Cerebellum (tissue), 4 donors: ENCODE measurements at places on chromosomes 5 and 9. TPM values are rescaled to one million over a fixed set of nuclear protein-coding genes. Genes with fewer than 3 reads are reported as not detected.

IFNA21 gene
- not detected for total RNA-seq

CDH9 gene
- total RNA-seq, result 16.0 TPM

EFNA5 gene
- 22.9 TPM for total RNA-seq

UNC5A gene
- total RNA-seq, result 9.3 TPM

ADAMTS6 gene
- 62.3 TPM for total RNA-seq

KIAA0825 gene
- 25.2 TPM for total RNA-seq

LMX1B gene
- 0.64 TPM for total RNA-seq

DBH gene
- 0.91 TPM for total RNA-seq
